ENCODE measurements at places on chromosomes 13 and 19.
A peak's percentile ranks its signal among the peaks of the same experiment; 100 is the strongest.

DNA sequence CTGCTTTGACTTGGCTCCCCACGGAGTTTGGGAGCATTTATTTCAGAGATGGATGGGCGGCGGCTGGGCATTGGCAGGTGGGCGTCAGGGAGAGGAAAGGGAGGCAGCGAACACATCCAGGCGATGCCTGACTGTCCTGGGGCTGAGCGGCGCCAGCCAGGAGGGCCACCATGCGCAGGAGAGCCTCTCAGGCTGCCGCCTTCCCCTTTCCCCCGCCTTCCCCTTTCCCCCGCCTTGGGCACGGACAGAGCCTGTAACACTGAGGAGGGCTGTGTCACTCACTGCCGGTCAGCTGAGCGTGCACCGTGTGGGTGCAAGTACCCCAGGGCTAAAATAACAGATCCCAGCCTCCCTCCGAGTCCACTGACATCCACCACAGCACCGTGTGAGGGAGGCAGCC is 11.4 kb downstream of the MCF2L start:
- no peak for DNase-seq

- no peak for DNase-seq
Observed at GRCh38 chr19:34549833-34550232, 68.3 kb downstream of the WTIP start.

GRCh38 chr19:29988351-29988750 is 46.3 kb downstream of the URI1 start:
- DNase-seq = no peak

DNA sequence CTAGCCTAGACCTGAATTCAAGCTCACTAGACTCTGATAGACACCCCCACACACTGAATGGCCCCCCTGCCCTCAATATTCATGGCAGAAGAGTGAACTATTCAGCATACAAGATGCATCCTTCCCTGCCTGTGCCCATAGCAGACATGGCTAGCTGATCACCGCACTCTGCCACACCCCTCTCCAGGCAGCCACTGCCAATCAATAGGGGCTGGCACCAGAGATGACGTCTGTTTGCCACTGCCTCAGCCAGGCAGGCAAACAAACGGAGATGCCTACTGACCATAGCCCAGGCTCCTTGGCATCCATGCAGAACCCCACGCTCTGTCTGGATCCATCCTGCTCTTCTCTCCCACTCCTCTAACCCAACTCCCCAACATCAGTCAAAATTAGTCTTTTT is 13.8 kb upstream of the NPAS1 start:
- no peak for DNase-seq

- DNase-seq = peak; percentile 76
Observed at GRCh38 chr19:34639491-34640085, 37.4 kb downstream of the SCGB2B2 start.

Data from eye (tissue), 1 donor.